Mammary epithelial cell (primary cell): ENCODE measurements at places on chromosomes 12 and 14. TPM values are rescaled to one million over a fixed set of nuclear protein-coding genes. Genes with fewer than 3 reads are reported as not detected.

The LMBR1L gene
- 24.2 and 27.5 TPM in 2 replicates for total RNA-seq

- peak; percentile 52 for DNase-seq
These were observed 55.4 kb upstream of the PYGL start for GRCh38 chr14:50999726-51000125.

DNA sequence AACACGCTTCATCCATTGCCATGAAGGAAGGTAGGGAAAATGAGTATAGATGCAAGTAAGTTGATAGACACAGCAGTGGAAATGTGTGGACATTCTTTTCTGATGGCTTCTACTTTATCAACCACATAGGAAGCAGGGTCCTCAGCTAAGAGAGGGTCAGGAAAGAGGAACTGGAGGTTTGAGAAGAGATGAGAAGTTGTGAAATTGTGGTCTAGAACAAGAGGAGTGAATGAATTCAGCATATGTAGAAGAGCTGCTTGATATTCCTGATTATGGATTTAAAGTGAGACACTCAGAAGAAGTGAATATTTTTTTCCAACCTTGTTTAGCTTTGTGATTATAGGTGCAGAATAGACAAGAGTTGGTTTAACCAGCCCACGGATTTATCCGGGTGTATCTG is 128.5 kb downstream of the SLC15A5 start:
- no peak for DNase-seq

- DNase-seq: no peak
These were observed 154.3 kb upstream of the NPAS3 start for GRCh38 chr14:32784405-32784804.

GRCh38 chr14:79586989-79587598 is 624.2 kb downstream of the DIO2 start:
- no peak for DNase-seq

GRCh38 chr14:99603471-99604277 is at the start of gene CCDC85C:
TSS of gene CCDC85C (minus strand) at chr14:99604207. CDS start at chr14:99603959, 248 bp downstream.
- DNase-seq: peak; percentile 62

DNA sequence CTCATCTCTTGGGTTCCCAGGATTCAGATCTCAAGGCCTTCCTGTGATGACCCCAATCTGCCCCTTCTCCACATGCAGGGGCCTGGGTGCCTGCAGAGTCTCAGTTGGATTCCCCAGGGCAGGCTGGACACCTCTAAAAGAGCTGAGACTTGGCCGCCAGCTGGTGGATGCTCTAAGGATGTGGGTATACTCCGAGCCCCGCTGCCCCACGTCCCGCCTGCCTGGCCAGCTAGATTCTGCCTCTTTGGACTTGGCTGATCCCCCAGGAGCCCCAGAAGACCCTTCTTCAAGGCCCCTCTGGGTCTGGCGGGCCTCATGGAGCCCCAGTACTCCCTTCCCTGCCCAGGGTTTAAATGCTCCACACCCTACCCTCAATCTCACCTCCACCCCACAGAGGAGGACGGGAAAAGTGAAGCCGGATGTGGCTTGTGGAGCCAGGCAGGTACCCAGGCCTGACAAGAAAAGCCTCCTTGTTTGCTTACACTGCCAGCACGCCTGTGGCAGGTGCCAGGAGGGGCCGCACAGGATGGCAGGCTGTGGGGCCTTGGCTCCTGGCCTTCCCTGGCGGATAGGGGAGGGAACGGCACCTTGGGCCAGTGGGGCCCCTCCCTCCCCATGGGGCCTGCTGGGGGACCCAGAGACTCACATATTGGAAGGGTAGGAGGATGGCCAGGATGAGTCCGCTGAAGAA is 15.1 kb downstream of the FAIM2 start:
- peak; percentile 11 for DNase-seq

DNA sequence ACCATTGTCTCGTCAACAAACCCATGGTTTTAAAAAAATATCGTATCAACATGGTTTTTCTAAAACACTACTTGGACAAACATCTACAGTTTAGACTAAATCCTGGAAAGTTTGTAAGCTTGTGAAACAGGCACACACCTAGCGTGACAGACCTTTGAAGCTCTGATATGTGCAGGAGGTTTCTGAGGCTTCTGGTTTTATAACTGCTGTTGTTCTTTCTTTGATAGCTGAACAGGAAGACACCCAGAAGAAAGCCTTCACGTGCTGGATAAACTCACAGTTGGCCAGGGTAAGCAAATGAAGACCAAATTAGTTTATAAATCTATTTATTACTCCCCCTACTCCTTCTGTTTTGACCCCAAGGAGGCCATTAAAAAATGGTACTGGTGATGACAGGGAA is 87.6 kb downstream of the SYNE2 start:
- DNase-seq: no peak

- DNase-seq: no peak
These were observed 2.9 kb downstream of the TAS2R43 start for GRCh38 chr12:11089246-11089645.

The BCL7A gene
- 15.8 TPM for total RNA-seq

DNA sequence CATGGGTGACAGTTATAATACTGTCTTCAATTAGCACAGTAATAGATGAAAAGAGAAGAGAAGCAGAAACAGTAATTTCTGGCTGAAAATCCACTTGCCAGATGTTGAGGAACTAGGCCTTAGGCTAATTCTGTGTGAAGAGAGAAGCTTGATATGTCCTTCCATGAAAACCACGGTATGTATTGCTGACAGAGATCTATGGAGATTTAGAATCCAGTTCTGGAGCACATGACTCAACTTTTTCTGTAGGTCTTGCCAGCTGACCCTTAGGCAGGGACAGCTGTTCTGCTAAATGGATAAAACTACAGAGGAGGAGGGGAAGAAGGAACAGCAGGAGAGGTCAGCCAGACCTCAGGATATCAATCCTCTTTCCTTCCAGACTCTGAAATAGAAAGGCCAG is 211.5 kb downstream of the PRKD1 start:
- no peak for DNase-seq

- no peak for DNase-seq
These were observed 25.3 kb downstream of the VASH1 start for GRCh38 chr14:76786601-76787000.
